ENCODE measurements at places on chromosomes 3 and 15.

- no peak for DNase-seq
These were observed 45.0 kb downstream of the GPR176 start for GRCh38 chr15:39874890-39875549.

DNA sequence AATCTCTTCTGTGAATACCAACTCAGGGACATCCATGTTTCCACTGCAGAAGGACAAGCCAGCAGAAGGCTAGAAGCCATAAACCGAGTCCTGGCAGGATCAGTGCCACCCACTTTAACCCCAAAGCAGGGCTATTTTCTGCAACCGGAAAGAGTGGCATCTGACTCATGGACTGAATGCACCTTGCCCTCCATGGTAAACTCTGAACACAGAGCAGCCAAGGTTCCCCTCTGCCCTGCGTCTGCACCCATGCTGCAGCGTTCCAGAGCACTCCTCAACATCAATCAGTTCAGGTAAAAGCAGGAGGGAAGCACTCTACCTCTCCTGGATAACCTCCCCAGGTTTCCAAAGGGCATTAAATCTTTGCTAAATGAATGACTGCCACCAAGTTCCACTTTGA is 801 bp upstream of the NGRN start:
- no peak for DNase-seq

GRCh38 chr3:96814651-96815567 is 515 bp downstream of the EPHA6 start:
- no peak for DNase-seq

DNA sequence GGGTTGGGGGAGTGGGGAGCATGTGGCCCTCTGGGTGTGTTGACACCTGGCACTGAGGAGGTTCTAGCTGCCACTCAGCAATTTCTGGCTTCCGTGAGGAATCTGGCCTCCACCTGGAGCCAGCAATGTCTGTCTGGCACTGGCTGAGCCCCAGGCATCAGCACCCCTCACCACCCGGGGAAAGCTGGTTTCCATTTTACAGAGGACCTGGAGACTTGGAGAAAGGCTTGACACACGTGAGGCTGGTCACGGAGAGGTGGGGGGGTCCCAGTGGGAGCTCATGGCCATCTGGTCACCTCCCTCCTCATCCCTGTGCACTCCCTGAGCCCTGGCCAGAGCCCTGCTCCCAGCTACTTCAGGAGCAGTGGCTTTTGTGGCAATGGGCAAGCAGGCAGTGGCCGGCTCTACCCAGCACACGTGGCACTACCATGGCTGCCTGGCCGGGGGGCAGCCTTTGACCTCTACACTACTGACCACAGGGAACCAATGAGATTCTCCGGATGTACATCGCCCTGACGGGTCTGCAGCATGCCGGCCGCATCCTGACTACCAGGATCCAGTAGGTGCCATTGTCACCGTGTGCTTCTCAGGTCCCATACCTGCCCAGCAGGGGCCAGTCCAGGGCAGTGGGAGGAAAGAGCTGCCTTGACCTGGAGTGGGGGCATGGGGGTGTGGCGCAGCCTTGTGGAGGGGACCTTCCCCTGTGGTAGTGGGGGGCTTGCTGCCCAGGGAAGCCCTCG is 28.5 kb downstream of the ACAD9 start:
- no peak for DNase-seq

- no peak for DNase-seq
These were observed 102.2 kb downstream of the DLG1 start for GRCh38 chr3:197196192-197196591.

GRCh38 chr15:25939122-25939521 is 76.0 kb upstream of the ATP10A start:
- DNase-seq: no peak

- no peak for DNase-seq
These were observed 37.7 kb upstream of the TRAK1 start for GRCh38 chr3:42053476-42053875.

- DNase-seq: no peak
These were observed 44.7 kb downstream of the RARB start for GRCh38 chr3:25472731-25473130.

- DNase-seq: no peak
These were observed 79.0 kb downstream of the IGF1R start for GRCh38 chr15:98727115-98728040.

DNA sequence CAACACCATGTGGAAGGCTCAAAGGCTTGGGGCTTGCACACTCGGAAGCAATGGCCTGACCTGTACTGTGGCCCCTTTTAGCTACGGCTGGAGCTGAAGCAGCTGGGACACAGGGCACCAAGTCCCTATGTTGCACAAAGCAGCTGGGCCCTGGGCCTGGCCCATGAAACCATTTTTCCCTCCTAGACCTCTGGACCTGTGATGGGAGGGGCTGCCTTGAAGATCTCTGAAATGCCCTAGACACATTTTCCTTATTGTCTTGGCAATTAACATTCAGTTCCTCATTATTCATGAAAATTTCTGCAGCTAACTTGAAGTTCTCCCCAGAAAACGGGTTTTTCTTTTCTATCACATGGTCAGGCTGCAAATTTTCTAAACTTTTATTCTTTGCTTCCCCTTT is 85.6 kb upstream of the ALDH1A3 start:
- no peak for DNase-seq

DNA sequence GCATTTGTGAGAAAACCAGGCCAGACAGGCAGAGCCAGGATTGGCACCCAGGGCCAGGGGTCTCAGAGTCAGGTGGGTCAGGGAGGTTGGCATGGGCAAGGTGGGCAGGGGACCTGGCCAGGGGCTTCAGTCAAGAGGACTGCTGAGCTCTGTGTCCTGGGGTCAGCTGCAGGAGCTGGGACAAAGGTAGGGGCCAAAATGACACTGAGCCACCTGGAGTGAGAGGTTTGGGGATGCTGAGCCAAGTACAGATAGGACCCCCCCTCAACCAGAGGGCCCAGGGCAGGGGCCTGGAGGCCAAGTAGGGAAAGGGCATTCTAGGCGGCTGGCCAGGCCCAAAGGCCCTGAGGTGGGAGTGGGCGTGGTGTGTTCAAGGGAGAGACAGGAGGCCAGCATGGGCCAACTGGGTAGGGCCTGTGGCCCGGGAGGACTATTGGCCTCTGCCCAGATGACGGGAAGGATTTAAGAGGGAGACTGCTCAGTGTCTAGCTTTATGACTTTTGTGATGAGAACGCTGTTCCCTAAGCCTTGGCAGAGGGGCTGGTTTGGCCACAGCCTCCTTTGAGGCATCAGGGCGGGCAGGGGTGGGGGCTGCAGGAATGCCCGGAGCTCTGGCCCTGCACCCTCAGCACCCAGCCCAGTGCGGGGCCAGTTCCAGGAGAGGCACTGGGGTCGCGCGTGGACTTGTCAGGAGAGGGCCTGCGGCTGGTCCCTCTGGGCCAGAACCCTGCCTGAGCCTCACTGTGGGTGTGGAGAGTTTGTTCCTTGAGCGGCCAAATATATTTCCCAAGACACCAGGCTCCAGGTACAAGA is 3.1 kb downstream of the CFAP100 start:
- DNase-seq: no peak

DNA sequence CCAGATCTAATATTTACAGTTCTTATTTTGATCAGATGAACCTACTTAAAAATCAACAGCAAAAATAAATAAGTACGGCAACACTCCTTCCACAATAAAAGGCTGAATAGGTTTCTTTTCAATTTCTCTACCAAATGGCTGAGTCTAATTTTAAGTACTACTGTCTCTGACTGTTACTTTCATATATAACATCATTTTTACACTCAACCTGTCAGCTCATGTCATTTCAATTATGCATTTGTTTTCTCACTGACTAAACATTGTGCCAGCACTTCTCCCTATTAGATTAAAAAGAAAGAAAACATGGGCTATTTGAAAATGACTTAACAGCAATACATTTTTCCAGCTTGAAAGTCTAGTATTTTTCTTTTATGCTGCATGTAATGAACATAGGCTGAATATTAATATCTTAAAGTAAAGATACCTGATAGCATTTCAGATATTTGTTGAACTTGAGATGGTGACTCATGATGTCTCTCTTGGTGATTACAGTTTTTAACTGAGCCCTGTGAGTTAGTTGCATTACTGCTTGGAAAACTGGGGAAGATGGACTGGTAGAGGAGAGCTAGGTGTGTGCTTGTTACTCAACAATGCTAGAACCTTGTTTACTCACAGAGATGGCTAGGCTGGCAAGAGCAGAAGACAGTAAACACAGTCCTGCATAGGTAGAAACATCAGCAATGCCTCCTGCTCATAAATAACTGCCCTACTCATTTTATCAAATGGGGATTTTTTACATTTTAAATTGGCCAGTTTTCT is 73.9 kb downstream of the PEX5L start:
- no peak for DNase-seq

DNA sequence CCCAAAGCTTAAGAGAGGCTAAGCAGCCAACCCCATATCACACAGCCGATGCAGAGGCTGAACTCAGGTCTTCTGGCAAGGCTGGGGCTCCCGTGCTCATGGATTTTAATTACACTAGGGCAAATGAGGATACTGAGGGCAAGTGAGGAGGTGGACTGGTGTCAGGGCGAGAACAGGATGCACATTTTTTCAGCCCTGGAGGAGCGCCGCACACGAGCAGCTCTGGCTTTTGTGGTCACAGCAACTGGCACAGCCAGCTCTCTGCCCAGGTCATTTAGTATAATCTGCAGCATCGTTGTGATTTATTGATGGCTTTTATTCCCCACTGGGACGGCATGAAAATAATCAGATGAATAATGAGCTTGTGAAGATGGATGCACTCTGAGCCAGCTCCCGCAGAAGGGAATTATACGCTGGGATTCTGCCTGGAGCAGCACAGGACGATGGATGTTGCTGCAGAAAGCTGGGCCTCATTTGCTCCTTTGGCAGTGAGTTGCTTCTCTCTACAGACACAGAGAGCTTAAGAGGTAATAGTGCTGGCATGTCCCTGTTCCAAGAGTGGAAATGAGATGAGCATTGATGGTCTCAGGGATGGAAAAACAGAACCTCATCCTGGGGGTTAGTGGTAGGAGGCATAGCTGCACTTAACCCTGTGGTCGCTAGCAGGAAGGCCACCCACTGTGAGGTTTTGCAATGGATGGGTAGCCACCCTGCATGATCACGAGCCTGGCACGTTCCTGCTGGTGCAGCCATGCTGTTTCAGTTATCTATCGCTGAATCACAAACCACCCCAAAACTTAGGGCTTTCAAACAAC is 135.4 kb downstream of the UACA start:
- DNase-seq: no peak

- DNase-seq: no peak
These were observed 16.9 kb upstream of the RYR3 start for GRCh38 chr15:33293713-33294334.

GRCh38 chr3:195511136-195511535 is 32.0 kb downstream of the PPP1R2 start:
- no peak for DNase-seq

Data from anterior cingulate cortex (tissue), 58 donors.